Hepatic stellate cell (primary cell): ENCODE measurements at places on chromosomes 16 and 17.

GRCh38 chr17:1239210-1239609 lies 31.0 kb upstream of the BHLHA9 start:
- no peak for DNase-seq

GRCh38 chr17:41782142-41782541 lies 4.4 kb downstream of the JUP start:
- no peak for DNase-seq

- DNase-seq = no peak
These were observed 20.9 kb downstream of the FCSK start for GRCh38 chr16:70475054-70475871.

DNA sequence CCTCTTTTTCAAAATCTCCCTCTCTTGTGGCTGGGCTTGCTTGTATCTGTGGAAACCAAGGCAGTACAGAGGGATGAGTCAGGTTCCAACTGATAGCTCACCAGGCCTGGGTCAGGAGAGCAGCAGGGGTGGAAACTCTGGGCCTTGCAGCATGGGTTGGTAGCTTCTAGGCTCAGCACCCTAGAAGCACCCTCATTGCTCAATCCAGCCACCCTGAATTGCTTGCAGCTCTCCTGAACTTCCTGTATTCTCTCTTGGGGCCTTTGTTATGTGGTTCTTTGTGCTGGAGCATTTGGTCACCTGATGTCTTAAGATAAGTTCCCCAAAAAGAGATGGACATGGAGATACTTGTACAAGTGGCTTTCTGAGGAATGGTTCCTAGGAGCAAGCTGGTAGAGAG lies 169.4 kb downstream of the IRX5 start:
- DNase-seq = no peak

GRCh38 chr17:65598746-65599145 lies 37.3 kb upstream of the AXIN2 start:
- DNase-seq = no peak

DNA sequence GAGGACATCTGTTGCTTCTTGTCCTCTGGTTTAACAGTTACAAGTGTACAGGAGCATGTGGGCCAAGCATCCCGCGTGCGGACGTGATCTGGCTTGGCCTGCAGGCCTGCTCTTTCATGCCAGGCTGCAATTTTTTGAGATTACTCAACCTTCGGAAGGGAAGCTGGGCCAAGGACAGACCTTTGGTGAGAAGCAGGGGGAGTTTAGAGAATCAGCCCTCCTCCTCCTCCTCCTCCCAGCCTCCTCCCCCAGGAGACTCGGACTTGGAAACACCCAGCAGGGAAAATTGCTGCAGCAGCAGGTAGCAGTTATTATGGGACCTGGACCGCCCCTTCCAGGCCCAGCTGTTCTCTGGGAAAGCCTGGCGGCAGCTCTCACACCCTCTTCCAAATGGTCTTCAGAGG lies 5.1 kb upstream of the KLHL36 start:
- peak; percentile 93 for DNase-seq

DNA sequence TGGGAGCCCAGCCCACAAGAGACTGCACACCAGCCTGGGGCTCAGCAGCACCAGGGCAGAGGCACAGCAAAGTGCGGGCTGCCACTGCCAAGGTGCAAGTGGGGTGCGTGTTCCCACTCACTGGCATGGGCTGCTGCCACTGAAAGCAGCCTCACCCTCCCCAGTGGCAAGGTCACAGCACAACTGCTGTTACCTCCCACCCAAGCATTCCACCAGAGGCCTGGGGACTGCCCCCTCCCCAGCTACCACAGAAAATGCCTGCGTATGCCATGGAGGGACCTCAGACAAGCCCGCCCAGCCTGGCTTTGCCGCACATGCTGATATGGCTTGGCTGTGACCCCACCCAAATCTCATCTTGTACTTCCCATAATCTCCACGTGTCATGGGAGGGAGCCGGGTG lies 33.1 kb downstream of the MEAK7 start:
- no peak for DNase-seq

DNA sequence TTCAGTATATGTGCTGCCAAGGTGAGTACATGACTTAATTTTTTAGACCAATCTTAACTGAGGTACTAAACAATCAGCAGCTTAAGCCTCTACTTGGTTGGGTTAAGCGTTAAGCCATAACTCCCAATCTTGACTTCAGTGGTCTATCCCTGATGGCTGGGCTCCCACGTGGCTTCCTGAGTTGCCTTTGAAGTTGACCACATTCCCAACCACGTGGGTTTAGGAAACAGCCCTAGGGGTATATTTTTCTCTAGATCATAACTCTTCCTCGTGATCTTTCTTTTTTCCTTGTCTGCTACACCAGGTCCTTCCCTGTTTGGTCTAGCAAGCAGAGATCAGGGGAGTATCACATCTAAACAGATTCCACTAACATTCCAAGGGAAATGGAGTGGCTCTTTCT lies 20.1 kb upstream of the PIRT start:
- no peak for DNase-seq

- DNase-seq = no peak
These were observed 7.3 kb downstream of the CHMP6 start for GRCh38 chr17:80998748-80999535.

DNA sequence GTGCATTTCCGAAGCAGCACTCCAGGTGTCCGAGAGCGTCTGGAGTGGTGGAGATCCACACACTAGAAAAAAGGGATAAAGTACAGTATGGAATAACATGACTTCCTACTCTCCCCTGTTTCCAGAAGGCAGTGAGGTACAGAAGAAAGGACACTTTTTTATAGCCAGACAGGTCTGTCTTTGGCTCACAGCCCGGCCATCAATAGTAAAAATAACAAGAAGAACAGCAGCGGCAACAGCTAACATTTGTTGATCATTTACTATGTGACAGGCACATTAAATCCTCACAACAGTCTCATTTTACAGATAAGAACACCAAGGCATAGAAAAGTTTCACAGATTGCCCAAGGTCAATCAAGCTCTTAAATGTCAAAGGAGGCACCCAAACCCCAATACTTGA lies 16.2 kb downstream of the DYNLRB2 start:
- DNase-seq = no peak

GRCh38 chr16:68668266-68668665 lies 23.2 kb downstream of the CDH3 start:
- DNase-seq = no peak

GRCh38 chr16:87844120-87844733 lies 25.1 kb downstream of the SLC7A5 start:
- peak; percentile 54 for DNase-seq

DNA sequence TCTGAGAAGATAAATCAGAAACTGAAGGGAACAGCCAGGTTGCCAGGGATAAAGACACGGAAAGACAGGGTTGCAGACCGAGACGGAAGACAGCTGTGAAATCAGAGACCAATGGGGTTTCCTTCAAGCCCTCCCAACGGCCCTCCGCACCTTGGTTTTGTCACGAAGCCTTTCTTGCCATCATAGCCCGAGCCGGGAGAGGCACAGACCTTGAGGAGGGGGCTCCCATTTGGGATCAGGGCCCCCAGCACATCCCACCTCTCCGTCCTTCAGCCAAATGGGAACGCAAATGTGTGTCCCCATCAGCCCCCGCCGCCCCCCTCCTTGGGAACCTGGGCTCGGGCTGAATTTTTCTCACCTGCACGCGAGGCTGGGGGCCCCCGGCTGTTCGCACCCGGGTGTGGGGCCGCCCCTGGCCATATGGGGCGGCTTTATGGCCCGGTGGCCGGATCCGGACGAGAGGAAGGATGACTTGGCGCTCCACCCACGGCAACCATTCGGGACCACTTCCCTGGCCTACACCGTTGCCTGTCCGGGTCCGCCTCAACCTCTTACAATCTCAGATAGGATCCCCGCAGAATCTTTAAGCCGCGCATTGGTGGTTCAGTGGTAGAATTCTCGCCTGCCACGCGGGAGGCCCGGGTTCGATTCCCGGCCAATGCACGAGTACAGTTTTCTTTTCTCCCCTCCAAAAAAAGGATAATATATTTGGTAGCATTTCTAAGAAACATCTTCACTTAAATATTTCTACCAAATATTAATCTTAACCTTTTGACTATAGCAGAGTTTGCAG lies 1.4 kb upstream of the HES7 start:
- DNase-seq = peak; percentile 78

DNA sequence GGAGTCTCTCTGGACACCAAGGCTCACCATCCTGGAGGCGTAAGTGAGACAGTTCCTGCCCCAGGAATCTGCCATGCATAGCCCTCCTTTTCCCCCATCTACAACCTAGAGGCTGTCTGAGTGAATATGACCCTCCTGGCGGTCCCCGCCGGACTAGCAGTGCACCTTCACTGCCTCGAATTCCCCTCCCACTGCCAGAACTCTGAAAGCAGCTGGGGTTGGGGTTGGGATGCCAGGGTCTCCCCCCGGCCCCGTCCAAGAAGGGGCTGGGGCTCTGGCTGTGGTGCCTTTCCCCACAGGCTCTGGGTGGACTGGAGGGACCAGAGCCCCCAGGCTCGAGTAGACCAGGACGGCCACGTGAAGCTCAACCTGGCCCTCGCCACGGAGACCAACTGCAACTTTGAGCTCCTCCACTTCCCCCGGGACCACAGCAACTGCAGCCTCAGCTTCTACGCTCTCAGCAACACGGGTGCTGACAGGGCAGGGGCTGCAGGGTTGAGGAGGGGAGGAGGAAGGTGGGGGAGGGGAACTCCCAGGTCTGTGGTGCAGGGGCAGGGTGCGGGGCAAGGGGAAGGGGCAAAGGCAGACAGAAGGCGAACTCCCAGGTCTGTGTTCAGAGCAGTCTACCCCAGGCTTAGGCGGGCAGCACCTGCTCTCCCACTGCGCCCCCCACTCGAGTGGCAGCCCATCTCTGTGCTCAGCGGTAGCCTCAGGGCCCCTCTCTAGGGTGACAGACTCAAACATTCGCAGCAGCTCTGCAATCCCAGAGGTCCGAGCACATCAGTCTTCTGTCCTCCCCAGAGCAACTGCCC lies 1.2 kb downstream of the ZACN start:
- no peak for DNase-seq

- DNase-seq = no peak
These were observed 469.6 kb downstream of the SLC39A11 start for GRCh38 chr17:72622661-72623433.

DNA sequence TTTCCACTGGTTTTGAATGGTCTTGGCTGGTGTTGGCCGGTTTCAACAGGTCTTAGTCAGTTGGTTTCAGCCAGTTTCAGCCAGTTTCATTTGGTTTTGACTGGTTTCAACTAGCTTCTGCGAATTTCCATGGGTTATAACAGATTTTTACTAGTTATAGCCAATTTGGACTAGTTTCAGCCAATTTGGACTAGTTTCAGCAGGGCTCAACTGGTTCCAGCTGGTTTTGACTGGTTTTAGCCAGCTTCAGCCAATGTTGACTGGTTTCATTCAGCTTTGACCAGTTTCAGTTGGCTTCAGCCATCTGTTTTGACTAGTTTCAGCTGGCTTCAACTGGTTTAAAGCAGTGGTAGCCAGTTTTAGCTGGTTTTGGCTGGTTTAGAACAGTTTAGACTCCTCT lies 432.6 kb downstream of the UTP18 start:
- no peak for DNase-seq

DNA sequence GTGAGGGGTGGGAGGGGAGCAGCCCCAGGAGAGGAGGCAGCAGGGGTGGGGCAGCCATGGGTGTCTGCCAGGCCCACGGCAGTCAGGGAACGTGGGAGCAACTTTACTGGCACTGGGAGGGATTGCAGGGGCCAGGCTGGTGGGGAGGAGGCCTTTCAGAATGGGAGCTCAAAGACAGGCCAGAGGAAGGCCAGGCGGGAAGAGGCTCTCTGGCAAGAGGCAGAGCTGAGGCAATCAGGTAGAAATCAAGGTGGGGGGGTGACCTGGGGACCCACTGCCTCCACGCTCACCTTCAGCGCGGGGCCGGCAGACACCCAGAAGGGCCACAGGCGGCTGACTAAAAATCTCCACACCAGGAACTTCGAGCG lies 11.9 kb upstream of the GSE1 start:
- DNase-seq = no peak

GRCh38 chr17:42276359-42276608 lies at the start of gene STAT5B:
Gene STAT5B, minus strand, starts transcription at chr17:42276391. Its CDS starts 44,264 bp downstream, at chr17:42232127.
- peak; percentile 88 for DNase-seq

DNA sequence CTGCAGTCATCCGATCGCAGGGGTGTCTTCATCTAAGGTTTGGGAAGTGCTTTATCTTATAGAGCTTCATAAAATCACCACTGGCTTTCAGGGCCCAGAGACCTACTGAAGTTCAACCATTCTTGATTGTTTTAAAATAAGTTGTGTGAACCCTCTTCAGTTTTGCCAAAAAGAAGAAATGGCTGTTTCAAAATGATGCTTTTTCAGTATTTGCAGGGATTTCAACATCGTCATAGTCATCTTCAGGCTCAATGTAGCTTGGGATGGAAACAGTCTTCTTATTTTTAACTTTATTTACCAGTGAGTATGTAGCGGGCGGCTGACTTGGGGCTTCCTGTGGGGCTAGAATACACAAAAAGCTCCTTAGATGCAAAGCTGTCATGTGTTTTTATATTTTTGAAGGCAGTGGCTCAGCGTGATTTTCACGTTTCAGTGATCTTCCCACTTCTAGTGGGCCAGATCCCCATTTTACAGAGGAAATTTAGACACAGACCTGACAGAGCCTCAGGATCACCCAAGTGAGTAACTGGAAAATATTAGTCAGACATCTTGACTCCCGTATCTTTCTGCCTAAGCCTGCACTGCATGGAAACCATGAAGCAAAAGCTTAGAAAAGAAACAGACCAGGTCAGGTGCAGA lies 19.1 kb upstream of the ZNF594 start:
- DNase-seq = no peak
